ENCODE measurements at places on chromosomes 1 and 21.

DNA sequence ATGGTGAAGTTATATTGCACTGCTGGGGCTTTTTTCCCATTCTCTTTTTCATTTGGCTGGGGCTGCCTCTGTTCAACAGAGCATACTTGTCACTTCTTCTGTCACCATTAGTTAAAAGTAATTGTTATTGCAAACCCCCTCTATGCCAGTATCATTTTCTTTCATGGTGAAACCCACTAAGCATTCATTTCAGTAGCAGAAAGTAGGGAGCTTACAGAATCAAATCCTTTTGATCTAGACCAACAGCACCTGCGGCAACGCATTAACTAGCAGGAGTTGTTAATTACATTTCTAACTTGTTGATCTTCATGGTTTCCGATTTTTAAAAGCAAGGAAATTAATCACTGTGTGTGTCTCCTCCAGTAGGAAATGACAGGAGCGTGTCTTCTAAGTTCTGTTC lies 15.0 kb downstream of the SMYD2 start:
- no peak for DNase-seq

DNA sequence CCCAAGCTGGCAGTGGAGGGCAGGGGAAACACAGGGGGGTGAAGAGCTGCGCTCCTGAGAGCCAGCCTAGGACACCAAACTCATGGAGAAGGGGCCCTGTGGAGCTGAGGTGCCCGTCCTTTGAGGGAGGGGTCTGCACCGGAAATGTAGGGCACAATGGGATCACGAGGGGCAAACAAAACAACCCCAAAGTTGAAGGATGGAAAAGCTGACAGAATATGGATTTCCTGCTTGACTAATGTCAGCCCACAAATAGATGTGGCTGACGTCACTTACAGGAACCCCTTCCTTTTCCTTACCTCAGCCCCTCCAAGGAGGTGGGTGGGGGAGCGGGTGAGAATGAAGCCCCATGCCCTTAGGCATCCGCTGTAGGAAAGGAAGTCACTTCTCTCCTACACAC lies 110.9 kb downstream of the KCNN3 start:
- no peak for DNase-seq

DNA sequence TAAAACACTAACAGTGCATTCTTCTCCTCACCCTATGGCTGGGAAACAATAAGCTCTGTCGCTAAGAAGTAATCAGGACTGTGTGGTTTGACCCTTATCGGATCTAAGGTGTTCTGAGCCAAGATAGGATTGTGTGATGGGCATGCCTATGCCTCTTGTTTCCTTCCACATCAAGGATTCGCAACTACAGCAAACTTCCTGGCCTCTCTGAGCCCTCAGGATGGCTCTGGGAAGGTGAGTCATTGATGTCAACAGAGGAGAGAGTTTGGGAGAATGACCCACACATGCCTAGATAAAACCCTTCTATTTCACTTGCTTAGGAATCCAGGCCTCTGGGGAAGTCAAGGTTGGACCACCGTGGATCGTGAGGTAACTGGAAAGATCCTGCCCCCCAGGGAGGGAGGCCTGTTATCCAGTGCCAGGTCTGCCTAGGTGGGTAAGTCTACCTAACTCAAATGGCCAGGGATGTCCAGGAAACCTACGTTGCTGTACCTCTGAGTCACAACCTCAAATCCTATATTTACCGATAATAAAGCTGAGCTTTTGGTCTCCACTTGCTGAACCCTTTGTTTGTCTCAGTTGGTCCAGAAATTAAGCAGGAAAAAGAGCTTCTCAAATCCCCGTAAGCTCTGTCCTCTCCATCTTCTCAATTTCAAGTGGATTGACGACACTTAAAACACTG lies 27.4 kb downstream of the TIAM1 start:
- no peak for DNase-seq

- no peak for DNase-seq
Observed at GRCh38 chr1:61083807-61084440, 1.6 kb downstream of the NFIA start.

GRCh38 chr1:15692121-15692682 lies 8.1 kb downstream of the PLEKHM2 start:
- no peak for DNase-seq

DNA sequence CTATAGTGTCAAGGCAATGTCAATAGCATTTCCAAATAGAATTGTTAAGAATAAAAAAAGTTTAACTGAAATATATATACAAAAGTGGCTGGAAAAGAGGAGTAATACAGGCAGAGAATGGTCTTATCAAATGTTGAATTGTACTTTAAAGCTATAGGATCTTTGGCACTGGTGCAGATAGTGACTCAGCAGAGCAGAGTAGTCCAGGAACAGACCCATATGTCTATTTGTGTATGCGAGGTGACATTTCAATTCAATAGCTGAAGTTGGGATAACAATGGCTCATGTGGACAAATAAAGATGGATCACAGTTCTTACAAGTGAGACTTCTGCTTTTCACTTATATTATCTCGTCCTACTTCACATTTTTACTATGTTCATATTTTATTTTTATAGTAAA lies 543.0 kb upstream of the B3GALT2 start:
- no peak for DNase-seq

- no peak for DNase-seq
Observed at GRCh38 chr1:91553177-91553591, 52.5 kb downstream of the CDC7 start.

GRCh38 chr1:162596514-162597170 lies 35.1 kb downstream of the UAP1 start:
- DNase-seq = no peak

DNA sequence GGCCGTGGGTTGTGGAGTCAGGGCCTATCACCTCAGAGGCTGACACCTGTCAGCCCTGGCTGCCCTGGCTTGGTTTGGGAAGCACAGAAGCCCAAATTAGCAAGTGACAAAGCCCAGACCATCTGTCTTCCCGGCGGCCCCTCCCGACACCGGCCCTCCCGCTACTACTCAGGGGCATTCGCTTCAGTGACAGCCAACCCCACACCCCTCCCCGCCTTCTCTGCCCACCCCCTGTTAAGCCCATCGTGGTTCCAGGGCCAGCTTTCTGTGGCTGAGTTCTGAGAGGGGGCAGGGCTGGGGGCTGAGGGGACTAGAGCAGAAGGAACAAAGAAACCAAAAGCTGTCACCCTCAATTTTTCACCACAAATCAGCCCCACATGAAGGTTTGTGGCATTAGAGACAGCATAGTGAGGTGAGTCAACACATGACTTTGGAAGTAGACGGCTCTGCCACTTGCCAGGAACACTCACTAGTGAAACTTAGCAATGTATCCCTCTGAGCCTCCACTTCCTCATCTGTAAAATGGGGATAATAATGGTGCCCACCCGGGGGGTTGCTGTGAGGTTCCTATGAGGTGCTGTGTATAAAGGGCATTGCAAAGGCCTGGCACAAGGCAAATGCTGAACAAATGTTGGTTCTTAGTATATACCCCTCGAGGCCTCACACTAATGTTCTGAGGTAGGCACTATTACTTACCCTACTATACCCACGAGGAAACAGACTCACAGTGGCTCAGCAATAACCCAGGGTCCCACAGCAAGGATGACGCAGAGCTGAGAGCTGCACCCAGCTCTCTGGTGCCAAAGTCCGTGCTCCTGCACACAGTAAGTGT lies 5.2 kb upstream of the TNNI1 start:
- DNase-seq = no peak

DNA sequence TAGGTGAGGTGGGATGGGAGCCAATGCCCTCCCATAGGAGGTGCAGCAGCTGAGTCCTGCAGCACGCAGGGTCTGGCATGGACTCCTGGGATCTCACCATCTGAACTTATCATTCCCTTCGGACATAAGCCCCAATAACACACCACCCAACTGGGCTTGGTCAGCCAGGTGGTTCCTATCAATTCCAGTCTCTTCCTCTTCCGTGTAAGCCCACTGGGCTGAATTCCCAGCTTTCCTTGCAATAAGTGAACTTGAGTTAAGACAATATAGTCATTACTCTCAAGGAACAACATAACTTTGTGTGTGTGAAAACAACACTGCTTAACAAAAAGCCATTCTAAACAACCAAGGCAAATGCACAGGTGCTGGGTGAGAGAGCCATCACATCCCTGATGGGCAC lies 86.6 kb upstream of the EDN2 start:
- no peak for DNase-seq

DNA sequence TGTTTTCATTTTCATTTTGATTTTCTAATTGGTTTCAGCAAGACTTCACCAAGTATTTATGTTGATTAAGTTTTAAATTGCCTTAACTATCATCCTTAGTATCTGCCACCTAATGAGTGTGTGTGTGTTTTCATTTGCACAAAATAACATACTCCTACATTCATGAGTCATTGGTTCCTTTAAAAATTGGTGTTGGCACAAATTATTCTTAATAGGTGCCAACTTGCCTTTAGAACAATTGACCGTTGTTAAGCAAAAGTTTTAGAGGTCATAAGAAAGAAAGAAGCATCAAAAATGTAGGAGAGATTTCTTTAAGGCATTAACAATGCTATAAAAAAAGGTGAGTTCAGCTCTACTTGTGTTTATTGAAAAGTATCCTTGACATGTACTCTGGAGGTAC lies 77.5 kb downstream of the FNBP1L start:
- no peak for DNase-seq

GRCh38 chr1:160092366-160093068 lies 5.9 kb downstream of the IGSF8 start:
- DNase-seq = no peak

DNA sequence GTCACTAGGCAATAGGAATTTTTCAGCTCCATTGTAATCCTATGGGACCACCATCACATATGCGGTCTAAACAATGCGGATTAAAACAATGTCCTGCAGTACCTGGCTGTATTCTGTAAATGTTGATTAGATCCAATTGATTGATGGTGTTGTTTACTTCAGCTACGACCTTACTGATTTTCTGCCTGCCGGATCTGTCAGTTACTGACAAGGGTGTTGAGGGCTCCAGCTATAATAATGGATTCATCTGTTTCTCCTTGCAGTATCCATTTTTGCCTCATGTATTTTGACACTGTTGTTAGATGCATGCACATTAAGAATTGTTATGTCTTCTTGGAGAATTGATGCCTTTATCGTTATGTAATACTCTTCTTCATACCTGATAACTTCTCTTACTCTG lies 39.0 kb downstream of the RAP1A start:
- DNase-seq = no peak

GRCh38 chr1:217088521-217089284 lies 365.5 kb upstream of the ESRRG start:
- no peak for DNase-seq

DNA sequence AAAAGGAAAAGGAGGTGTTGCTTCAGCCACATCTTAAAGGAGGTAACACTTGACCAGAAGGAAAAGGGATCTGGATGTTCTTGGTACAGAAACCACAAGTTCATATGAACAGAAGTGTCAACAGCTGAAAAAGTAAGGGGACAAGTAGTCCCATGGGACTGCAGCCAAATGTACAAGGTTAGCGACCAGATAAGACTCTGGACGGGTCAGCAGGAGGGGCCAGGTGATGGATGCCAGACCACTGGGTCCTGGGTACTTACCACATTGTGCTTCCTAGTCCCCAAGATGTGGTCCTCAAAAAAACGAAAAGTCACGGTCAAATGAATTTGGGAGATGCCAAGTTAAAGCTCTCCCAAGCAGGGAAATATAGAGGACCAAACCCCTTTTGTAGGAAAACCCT lies 16.6 kb upstream of the BMP8A start:
- DNase-seq = no peak

- no peak for DNase-seq
Observed at GRCh38 chr1:150406483-150406882, 42.5 kb downstream of the RPRD2 start.

- DNase-seq = no peak
Observed at GRCh38 chr1:156490401-156491032, 10.1 kb downstream of the MEF2D start.

DNA sequence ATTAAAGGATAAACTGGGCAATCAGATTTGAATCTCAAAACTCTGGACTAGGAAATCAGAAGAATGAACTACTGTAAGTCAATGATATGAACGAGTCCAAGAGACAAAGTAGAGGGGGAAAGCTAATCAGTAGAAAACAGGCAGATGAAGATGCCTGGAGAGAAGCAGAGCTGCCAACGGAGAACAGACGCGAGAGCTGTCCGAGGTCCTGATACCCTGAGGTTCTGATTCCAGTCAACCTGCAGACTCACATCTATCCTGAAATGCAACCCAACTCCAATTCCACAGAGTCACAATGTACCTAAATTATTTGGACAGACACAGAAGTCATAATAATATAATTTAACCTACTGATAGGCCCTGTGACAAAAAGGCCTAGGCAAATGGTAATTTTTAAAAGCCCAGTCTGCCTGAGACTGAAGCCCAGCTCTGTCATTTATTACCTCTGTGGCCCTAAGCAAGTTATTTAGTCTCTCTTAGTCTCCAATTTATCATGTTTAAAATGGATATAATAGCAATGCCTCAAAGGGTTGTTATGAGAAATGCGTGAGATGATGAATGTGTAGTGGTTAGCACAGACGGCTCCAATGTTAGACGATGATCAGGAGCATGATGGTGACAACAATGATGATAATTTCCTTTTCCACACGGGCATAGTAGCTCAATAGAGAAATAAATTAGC lies 33.4 kb downstream of the RGS7 start:
- DNase-seq = no peak

DNA sequence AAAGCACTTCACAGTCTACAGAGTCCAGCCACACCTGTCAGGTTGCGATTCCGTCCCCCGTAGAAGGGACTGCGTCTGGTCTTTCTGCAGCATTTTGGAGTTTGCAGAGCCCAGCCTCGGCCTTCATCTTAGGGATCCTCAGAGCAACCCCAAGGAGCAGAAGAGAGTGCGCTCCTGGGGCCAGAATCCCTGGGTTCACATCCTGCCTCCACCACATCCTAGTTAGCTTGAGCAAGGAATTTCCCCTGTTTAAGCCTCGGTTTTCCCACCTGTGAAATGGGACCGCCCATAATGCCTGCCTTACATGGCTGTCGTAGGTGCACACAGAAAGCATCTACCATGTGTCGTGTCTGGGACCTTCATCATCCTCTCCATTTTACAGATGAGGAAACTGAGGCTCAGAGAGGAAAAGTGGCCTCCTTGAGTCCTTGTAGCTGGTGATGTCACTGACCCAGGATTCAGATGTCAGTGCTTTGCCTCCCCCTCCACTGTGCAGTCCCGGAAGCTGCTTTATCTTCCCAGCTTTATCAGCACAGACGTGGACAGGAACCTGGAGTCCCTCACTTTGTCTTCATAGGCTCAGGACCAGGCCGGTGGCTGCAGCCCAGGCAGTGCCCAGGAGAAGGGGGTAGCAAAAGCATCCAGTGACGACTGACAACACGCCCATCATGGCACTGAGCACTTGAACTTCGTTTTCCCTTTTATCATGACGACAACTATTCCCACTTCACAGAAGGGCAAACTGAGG lies 438.5 kb downstream of the MATN1 start:
- no peak for DNase-seq

GRCh38 chr1:210259561-210259960 lies 27.0 kb downstream of the SERTAD4 start:
- no peak for DNase-seq

GRCh38 chr1:3610527-3611169 lies 660 bp downstream of the MEGF6 start:
- no peak for DNase-seq

- DNase-seq = no peak
Observed at GRCh38 chr21:16421007-16421406, 691.2 kb downstream of the USP25 start.

Data from RCC 7860 (cell line).